ENCODE measurements at places on chromosomes 7 and 10.
A peak's percentile ranks its signal among the peaks of the same experiment; 100 is the strongest.

DNA sequence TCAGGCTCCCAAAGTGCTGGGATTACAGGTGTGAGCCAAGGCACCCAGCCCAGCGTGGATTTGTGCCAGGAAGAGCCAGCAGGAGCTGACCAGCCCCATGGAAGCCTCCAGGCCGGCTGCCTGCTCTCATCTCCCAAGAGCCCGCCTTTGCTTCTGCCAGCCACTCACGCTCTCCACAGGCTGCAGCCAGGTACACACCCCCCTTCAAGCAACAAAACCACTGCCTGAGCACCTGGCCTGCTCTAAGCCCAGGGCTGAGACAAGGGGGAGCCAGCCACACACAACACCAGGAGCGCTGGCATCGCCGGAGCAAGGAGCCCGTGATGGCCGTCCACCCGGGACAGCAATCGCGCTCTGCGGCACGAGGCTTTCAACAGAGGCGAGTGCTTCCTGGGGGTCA, 34.5 kb downstream of the MAD1L1 start:
- peak; percentile 73 for DNase-seq

DNA sequence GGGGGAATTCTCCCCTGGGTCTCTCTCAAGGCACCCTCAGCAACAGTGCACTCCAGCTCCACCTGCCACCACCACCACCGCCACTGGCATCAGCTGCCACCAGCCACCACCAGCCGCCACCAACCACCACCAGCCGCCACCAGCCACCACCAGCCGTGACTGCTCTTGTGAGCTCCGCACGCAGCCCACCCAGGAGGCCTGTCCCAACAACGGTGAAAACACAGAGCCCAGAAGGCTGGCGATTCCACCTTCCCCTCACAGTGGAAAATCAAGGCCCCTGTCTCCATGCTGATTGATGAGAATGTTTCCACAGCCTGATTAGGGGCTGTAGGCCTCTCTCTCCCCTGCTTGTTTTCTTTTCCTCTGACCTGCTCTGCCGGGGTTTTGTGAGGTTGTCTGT, 41.1 kb downstream of the COBL start:
- no peak for DNase-seq

DNA sequence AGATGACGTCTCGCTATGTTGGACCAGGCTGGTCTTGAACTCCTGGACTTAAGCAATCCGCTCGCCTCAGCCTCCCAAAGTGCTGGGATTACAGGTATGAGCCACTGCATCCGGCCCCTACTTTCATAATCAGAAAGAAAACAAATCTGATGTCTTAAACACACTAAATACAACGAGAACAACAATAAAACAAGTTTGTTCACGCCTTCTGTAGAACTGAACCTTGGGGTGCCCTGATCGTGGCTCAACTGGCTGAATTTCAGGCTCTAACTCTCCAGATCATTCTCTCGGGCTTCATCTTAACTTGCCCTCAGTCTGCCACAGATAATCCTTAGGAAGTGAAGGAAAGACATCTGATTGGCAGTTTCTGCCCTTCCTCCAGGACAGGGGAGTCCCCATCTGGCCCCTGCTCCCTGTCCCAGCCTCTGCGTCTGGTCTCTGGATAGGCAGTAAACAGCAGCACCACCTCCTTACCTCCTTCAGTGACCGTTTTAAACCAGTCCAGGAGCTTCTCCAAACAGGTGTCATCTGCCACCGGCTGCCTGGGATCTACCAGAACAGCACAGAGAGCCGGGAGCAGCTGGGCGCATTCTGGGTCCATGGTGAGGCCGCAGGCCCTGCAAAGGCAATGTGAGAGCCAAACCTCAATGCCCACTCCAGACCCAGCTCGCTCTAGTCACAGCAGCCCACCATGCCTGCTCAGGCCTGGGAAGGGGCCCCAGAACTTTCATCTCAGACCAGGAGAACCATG, 1.3 kb downstream of the BRAT1 start:
- DNase-seq = no peak

GRCh38 chr10:61108915-61109314, 164.9 kb upstream of the RHOBTB1 start:
- no peak for DNase-seq

GRCh38 chr10:110214371-110214826, 7.0 kb downstream of the MXI1 start:
- no peak for DNase-seq
